Suprapubic skin (tissue), 4 donors: ENCODE measurements at places on chromosomes 1 and 21. TPM values are rescaled to one million over a fixed set of nuclear protein-coding genes. Genes with fewer than 3 reads are reported as not detected.
A peak's percentile ranks its signal among the peaks of the same experiment; 100 is the strongest.

The KCNE2 gene
- not detected for total RNA-seq

GRCh38 chr21:43775795-43776430, at the start of gene CSTB:
TSS of gene CSTB (minus strand) at chr21:43776308. CDS start at chr21:43776269, 39 bp downstream.
- peak; percentile 94 for DNase-seq

DNA sequence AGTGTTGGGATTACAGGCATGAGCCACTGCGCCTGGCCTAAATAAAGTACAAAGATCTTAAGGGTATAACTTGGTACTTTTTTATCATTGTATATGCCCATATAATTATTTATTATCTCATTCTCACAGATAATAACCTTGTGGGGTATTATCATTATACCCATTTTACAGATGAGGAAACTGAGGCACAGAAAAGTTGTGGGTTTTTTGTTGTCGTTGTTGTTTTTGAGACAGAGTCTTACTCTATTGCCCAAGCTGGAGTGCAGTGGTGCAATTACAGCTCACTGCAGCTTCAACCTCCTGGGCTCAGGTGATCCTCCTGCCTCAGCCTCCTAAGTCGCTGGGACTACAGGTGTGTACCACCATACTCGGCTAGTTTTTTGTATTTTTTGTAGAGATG, 4.1 kb downstream of the CGN start:
- no peak for DNase-seq

The HTR6 gene
- 2.4 TPM for total RNA-seq

DNA sequence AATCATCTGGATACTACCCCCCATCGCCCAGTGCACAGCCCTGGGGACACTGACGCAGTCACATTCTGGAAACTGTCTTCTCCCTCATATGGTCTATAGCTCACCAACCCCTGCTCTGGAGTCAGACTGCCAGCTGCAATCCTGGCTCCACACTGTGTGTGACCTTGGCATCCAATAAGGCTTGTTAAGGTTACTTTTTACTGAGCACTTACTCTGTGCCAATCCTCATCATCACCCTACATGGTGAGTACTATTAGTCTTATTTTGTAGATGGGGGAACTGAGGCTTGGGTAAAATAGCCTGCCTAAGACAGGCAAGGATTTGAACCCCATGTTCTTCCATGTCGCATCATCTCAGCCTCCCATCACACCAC, 34.9 kb downstream of the AHDC1 start:
- no peak for DNase-seq

The TYW3 gene
- 7.4 TPM for total RNA-seq

- no peak for DNase-seq
Measured at GRCh38 chr1:84833194-84833593, 59.8 kb downstream of the LPAR3 start.

DNA sequence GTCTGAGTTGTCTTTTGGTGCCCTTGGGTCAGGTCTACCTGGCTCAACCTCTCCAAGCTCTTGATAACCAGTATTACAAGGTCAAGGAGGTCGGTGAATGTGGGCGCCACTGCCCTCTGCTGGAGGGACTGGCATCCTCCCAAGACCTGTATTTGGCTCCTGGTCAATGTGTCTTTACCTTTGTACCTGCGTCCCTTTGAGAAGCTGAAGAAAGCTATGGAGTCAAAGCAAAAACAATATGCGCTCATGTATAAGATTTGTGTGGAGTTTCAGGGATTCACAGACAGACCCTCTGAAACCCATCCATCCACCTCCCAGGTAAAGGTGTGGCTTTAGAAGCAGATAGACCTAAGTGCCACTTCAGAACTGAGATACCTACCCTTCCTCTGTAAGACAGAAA, 61.8 kb upstream of the NBL1 start:
- peak; percentile 80 for DNase-seq

DNA sequence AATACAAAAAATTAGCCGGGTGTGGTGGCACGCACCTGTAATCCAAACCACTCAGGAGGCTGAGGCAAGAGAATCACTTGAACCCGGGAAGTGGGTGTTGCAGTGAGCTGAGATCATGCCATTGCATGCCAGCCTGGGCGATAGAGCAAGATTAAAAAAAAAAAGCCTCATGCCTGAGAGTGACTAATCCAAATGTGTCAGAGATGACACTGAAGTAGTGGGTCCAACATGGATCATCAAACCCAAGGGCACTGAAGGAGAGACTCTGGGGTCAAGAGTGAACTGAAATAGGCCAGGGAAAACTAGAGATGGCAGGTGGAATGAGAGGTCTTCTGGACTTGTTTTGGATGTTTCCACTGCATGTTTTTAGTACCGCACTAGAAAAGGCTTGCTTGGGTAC, 10.2 kb upstream of the CACHD1 start:
- no peak for DNase-seq

The LHX8 gene
- not detected for total RNA-seq

- DNase-seq: no peak
Measured at GRCh38 chr1:180031664-180032063, 77.1 kb downstream of the CEP350 start.

DNA sequence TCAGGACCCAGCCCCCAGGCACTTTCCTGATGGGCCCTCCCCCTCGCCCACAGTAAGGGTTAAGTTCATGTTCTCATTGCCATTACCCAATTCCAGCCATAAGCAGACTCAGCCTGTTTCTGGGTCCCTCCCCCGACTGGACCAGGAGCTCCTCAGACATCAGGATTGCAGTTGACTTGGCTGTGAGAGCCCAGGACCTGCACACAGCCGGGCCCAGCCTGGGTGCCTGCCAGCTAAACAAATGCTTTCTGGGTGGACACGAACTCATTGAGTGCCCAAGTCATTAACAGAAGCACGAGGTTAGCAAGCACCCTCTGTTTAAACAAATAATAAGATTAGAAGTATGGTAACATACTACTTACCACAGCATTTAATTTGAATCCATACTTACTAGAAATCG, 147.9 kb upstream of the POU3F1 start:
- DNase-seq: no peak

- no peak for DNase-seq
Measured at GRCh38 chr1:21919520-21919919, 17.6 kb downstream of the HSPG2 start.

- no peak for DNase-seq
Measured at GRCh38 chr1:87826681-87827251, 498.1 kb downstream of the LMO4 start.

DNA sequence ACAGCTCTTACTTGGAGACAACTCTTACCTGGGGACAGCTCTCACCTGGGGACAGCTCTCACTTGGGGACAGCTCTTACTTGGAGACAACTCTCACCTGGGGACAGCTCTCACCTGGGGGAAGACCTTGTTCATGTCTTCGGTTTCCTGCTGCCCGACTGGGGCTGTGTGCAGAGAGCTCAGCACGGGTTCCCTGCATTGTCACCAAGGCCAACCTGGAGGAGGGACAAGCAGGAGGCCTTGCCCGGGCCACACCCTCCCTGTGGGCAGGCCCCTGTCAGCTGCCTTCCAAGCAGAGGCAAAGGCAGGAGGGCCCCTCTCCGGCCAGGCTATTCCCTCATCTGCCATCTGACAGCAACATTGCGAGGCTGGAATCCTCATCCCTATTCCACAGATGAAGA, at the start of gene LDLRAD1:
TSS of gene LDLRAD1 (minus strand) at position 208 of the 400 bp plus-strand sequence. CDS start at position 134, 74 bp downstream.
- DNase-seq: no peak

DNA sequence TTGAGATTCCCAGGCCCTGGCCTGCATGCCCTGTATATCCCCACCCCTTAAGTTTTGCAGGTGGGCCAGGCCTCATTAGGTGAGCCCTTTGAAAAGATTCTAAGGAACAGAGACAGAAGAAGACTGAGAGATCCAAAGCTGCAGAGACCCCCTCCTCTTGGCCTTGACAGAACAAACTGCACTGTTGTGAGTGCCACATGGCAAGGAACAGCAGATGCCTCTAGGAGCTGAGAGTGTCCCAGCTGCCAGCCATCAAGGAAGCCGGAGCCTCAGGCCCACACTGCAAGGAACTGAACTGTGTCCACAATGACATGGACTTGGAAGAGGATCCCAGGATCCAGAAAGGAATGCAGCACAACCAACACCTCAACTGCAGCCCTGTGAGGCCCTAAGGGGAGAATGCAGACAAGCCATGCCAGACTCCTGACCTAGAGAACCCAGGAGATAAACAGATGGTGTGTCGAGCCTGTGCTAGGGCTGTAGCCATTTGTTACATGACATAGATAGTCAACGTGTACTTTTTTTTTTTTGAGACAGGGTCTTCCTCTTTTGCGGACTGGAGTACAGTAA, 182.7 kb downstream of the AJAP1 start:
- no peak for DNase-seq

GRCh38 chr1:55378582-55378981, 163.4 kb upstream of the USP24 start:
- DNase-seq: no peak

The NUF2 gene
- total RNA-seq: 6.1 TPM

The HCRTR1 gene
- total RNA-seq: not detected

GRCh38 chr21:35737449-35737848, 322.9 kb downstream of the SETD4 start:
- DNase-seq: no peak

DNA sequence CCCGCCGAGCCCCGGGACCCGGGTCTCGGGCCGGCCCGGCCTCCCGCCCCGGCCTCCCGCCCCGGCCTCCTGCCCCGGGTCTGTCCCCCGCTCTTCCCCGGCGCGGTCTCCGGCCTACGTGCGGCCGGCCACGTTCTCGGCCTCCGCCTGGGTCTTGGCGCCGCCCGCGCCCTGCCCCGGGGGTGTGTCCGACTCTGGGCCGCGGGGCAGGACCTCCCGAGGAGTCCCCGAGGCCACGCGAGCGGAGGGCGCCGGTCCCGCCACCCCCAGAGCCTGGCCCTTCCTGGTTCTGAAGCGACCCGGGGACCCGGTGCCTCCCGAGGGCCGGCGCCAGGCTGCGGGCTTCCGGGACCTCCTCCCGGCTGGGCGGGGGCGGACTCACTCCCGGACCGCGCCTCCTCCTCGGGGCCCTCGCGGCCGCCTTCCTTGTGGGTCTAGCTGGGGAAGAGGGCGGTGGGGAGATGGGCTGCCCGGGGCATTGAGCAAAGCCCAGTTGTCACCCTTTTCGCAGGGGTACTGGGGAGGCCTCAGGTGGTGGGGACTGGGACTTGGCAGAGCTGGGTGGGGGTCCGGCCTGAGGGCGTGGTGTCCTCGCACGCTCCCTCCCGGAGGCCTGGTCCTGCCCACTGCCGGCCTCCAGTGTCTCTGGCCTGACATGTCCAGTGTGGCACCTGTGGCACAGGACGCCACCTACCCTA, 558 bp downstream of the PFKL start:
- peak; percentile 89 for DNase-seq

- no peak for DNase-seq
Measured at GRCh38 chr21:35351434-35351833, 302.3 kb upstream of the RUNX1 start.

DNA sequence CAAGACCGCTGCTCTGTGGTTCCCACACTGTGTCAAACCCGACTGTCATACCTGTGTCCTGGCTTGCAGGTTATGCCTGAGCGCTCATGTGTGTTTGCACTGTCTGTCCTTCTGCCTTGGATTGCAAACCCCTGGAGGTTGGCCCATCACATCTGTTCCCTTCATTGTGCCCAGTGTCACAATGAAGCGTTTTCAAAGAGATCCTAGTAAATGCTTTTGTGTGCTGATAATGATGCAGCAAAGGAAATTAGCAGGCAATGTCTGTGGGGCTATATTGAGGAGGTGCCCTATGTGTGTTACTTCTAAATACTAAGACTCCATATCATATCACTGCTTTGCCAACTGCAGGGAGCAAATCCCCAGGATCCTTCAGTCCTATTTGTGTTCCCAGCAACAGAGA, 424.4 kb upstream of the NFIA start:
- DNase-seq: no peak

DNA sequence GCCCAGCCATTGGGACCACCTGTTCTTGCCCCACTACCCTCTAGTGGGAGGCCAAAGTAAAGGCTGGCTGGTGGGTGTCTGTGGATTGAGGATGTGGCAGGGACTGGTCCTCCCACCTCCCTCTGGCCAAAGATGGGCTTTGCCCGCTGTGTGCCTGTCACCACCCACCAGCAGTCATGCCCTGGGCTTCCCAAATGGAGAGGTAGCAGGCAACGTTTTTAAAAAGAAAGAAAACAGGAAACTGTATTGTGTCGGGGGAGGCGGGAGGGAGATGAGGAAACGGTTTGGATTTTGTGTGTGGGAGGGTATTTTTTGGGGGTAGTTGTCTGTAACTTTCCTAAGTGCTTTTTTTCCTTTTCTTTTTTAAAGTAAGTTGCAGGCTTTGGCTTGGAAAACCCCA, 30.1 kb downstream of the SZRD1 start:
- no peak for DNase-seq

GRCh38 chr1:212231372-212231771, 53.8 kb upstream of the PPP2R5A start:
- DNase-seq: no peak

The MNDA gene
- 3.7 TPM for total RNA-seq

The CYP4B1 gene
- total RNA-seq: 77.2 TPM

- no peak for DNase-seq
Measured at GRCh38 chr1:219783605-219784235, 144.6 kb downstream of the SLC30A10 start.

GRCh38 chr1:25756215-25756614, 43.8 kb upstream of the SELENON start:
- DNase-seq: no peak

GRCh38 chr1:69246710-69247109, 321.0 kb upstream of the LRRC7 start:
- DNase-seq: no peak

GRCh38 chr1:3930301-3931006, 30.4 kb upstream of the C1orf174 start:
- DNase-seq: no peak

The RCAN1 gene
- 23.8 TPM for total RNA-seq

DNA sequence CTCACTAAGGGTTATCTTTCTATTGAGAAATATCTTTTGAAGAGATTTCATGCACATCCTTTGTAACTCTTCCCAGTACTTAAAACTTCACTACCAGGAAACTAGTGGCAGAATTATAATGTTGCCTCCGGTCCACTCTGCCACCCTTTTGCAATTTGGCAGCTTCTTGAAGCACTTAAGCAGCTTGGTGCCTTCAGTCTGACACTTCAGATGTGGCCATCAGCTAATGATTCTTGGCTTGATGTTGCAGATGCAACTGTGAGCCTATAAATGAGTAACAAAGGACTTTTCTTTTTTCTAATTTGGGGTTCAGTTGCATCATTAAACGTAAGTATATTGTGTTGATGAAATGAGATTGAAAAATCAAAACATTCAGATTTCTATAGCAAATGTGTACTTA, 187.5 kb upstream of the C21orf91 start:
- DNase-seq: no peak

DNA sequence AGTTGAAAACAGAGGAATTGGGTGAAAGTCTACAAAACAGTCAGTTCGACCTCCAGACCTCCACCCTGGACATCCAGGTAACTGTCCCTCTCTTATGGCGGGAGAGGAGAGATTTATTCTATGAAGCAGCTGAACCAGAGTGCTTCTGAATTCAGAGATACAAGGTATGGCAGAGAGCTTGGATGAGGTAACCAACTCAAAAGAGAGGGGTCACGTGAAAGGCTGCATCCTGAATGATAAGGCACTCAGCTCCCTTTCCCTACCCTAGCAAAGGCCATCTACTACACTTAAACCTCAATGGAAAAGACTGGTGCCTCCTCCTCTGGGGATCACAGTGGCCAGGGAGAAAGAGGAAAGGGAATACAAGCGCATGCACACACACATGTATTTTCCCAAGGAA, 88.4 kb upstream of the KCNA3 start:
- no peak for DNase-seq

- no peak for DNase-seq
Measured at GRCh38 chr1:201876148-201876818, 12.4 kb upstream of the SHISA4 start.

- no peak for DNase-seq
Measured at GRCh38 chr1:93531193-93531592, 83.3 kb downstream of the FNBP1L start.
